Naive B cell (primary cell): ENCODE measurements at places on chromosomes 1 and 21. TPM values are rescaled to one million over a fixed set of nuclear protein-coding genes. Genes with fewer than 3 reads are reported as not detected.

ESRRG gene
- polyA plus RNA-seq = not detected

DNAH14 gene
- 0.43 TPM for polyA plus RNA-seq

KIF2C gene
- 0.23 TPM for polyA plus RNA-seq

OR2L2 gene
- polyA plus RNA-seq = 0.48 TPM

DEGS1 gene
- 172 TPM for polyA plus RNA-seq

SMIM12 gene
- 77.1 TPM for polyA plus RNA-seq

MCOLN2 gene
- polyA plus RNA-seq = 0.65 TPM

MRPS6 gene
- polyA plus RNA-seq = 107 TPM

KRTAP19-1 gene
- not detected for polyA plus RNA-seq

ETV3L gene
- polyA plus RNA-seq = not detected

HORMAD1 gene
- not detected for polyA plus RNA-seq

PROK1 gene
- polyA plus RNA-seq = 0.71 TPM

MATN1 gene
- 0.39 TPM for polyA plus RNA-seq

IL19 gene
- not detected for polyA plus RNA-seq

CHD1L gene
- 45.7 TPM for polyA plus RNA-seq

MROH9 gene
- not detected for polyA plus RNA-seq

RAB42 gene
- not detected for polyA plus RNA-seq
